ENCODE measurements at places on chromosomes 11 and 22.

GRCh38 chr22:39559456-39560105, 11.0 kb upstream of the CACNA1I start:
- no peak for DNase-seq

DNA sequence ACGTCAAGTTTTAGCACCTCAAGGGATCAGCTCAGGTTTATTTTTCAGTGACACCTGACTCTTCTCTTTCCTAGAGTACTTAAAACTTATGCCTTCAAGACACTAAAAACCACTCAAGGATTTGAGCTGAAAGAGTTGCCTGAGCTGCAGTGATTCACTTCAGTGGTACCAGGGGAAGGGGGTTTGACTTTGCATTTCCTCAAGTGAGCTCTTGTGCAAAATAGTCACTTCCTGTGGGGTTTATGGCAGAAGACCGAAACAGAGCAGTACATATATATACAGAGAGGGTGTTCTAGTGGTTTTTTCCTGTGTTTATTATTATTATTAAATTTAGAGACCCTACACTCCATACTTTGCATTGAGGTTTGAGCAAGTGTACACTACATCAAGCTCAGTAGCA, 60.7 kb downstream of the DBX1 start:
- DNase-seq = no peak

DNA sequence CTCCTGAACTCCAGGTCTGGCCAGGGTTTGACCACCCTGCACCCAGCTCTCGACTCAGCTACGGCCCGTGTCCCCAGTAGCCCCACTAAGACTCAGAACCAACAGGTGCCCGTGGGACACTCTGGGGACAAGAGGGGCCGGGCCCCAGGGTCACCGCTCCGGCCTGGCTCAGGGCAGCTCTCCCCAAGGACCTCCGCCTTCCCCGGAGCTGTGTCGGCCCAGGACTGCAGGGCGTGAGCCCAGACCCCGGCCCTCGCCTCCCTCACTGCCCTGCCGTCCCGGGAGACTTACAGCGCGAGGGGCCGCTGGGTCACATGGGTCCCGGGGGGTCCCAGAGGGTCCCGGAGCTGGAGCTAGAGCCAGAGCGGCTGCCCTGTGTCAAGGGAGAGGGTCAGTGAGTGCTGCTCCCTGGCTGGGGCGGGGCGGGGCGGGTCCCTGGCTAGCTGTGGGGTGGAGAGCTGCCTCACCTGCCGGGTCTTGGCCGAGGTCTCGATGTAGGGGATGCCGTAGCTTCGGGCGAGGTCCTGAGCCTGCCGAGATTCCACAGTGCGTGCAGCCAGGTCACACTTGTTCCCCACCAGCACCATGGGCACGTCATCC, 2.3 kb downstream of the HRAS start:
- DNase-seq = no peak

GRCh38 chr22:32164075-32164860, 5.2 kb upstream of the C22orf42 start:
- DNase-seq = no peak

DNA sequence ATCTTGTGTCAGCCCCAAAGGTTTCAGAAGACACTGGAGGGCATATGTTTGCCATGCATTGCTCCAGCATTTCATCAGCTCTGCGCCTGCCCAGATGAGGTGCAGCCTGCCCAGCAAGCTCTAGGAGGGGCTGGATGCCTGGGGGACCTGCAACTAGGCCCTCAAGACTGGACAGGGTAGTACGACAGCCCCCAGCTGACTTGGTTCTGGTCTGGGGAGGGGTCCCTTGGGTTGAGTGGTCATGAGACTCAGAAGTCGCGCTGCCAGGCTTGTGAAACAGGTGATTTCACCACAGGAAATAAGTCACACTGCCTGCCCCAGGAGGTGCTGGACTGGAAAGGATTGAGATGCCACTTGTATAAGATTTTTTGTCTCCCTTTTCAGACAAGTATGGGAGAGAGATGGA, 23.4 kb downstream of the TPBGL start:
- no peak for DNase-seq

DNA sequence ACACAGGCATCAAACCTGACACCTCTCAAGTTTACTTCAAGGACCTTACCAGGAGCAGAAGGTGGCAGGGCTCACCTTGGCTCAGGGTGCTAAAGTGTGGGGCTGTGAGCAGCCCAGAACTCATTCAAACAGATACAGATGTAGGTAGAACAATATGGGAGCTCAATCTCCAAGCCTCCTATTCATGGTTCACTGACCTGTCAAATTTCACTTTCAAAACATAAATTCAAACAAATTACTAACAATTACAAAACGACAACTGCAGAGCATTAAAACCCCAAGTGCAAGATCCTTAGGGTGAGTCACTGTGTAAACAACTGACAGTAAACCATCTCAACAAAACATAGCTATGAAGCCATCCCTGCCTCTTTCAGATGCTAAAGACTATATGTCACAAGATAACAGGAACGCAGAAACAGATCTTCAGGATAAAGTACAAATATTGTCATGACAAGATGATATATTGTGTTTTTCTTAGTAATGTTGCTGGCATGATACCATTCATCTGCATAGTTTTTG, 303.5 kb upstream of the ANO3 start:
- no peak for DNase-seq

DNA sequence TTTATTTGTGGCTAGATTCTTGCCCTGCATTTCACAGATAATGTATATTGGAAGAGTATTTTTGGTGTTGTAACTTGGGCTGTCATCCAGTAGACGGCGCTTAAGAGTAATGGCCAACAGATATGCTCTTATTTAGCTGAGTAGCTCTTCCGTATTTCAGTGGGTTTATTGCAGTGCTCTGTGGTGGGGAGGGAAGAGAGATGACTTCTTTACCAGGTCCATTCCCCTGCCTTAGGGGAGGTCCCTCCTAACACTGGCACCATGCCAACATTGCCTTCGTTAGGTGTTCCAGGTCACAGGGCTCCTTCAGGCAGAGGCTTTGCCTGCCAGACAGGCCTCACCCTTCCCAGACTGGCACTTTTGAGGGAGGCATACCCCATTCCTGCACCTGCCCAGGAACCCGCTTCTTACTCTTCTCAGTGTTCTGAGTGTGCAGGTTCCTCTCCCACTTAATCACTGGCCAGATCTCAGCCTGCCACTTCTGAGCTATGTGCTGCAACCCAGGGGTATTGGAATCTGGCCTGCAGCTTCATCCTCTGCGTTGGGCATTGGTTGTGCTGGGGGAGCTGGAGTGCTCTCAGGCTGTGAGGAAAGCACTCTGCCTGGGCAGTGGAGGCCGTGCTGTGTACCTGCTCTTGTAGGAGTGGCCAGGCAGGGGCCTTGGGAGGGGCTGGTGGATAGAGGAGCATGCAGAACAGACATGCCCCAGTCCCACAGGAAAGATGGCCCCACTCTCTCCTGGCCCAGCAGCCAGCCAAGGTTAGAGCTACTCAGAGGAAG, 29.4 kb upstream of the SLN start:
- no peak for DNase-seq

DNA sequence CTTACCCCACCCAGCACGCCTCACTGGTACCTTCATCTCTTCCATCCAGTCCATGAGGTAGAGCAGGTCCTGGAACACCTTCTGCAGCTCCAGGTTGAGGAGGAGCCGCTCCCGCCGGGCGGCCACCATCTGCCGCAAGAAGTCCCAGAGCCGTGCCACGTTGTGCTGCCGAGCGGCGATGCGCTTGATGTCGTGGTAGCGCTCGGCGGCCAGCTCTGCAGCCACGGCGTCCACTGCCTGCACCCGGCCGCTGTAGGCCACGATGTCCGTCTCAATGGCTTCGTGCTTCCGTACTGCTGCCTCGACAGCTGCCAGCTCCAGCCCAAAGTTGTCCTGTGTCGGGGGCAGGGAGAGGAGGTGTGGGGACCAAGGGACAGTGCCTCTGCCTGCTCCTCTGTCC, 21.5 kb downstream of the SPTBN2 start:
- DNase-seq = no peak

- DNase-seq = no peak
These were observed 16.0 kb downstream of the ZMAT5 start for GRCh38 chr22:29750559-29751538.

- DNase-seq = no peak
These were observed at the start of gene LIF for GRCh38 chr22:30245985-30246813. LIF (minus strand) TSS chr22:30246759; CDS start chr22:30246695, 64 bp downstream.

DNA sequence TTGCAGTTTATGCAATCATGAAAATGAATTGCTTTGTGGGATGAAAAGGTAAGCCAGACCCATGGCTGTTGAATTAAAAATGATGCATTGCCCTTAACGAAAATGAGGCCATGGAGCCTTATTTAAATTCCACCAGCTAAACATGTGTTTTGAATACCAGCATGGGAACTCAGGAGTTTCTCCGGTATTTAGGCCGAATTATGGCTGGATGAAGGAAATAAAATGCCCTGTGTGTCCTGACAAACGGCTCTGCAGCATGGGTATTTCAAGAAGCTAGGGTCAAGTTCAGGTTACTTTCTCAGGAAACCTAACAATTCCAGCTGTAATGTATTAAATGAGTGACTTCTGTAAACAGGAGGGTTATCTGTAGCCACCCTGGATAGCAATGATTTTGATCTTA, 38.3 kb downstream of the AMOTL1 start:
- DNase-seq = no peak
